ENCODE measurements at places on chromosomes 5 and 9. TPM values are rescaled to one million over a fixed set of nuclear protein-coding genes. Genes with fewer than 3 reads are reported as not detected.

The LTC4S gene
- total RNA-seq, result 6.7 TPM

The PCDHB11 gene
- 2.7 TPM for total RNA-seq

The SLCO4C1 gene
- 0.73 TPM for total RNA-seq

GRCh38 chr5:150085950-150086715 is at the start of gene CSF1R:
TSS of gene CSF1R (minus strand) at chr5:150086554. CDS start at chr5:150086427, 127 bp downstream.
- no peaks in the 10 kb centered on the region for H3K36me3 ChIP-seq
- H3K27me3 ChIP-seq, result no peaks in the 10 kb centered on the region
- H3K4me3 ChIP-seq, result peak within 1 kb of the TSS; percentile 24
- DNase-seq, result no peak

- no peak overlapping the region for H3K27ac ChIP-seq
- no peak for DNase-seq
- H3K36me3 ChIP-seq, result peaks cover 3% of the 10 kb centered on the region
- H3K4me1 ChIP-seq, result no peaks in the 10 kb centered on the region
- no peaks in the 10 kb centered on the region for H3K27me3 ChIP-seq
Measured at GRCh38 chr5:151255621-151256286, 2.8 kb downstream of the GM2A start.

GRCh38 chr5:13034061-13034460 is 910.4 kb downstream of the DNAH5 start:
- H3K27me3 ChIP-seq, result no peaks in the 10 kb centered on the region
- H3K36me3 ChIP-seq, result no peaks in the 10 kb centered on the region
- DNase-seq, result no peak
- no peak overlapping the region for H3K27ac ChIP-seq
- H3K4me1 ChIP-seq, result no peaks in the 10 kb centered on the region

DNA sequence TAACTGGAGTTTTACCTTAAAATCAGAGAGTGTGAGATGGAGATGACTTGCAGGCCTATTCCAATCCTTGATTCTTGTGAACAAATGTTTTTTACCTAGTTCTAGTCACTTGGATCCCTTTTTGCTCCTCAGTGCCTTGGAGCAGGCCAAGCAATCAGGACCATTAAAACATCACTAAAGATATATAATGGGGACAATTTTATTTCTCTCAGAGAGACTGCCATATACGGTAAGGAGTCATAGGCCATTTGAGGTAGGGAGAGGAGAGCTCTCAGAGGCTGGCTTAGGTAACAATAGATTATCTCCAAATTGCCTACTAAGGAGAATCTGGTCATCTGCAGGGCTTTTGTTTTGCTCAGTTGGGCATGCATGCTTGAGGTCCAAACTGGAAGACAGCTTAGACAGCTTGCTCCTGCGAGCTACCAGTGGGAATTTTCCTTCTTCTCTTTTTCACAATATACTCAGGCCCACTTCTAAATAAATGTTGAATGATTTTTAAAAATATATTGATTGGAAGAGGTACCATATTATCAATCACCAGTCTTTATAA is 44.0 kb downstream of the FREM1 start:
- no peaks in the 10 kb centered on the region for H3K36me3 ChIP-seq
- no peak overlapping the region for H3K4me3 ChIP-seq
- no peaks in the 10 kb centered on the region for H3K27me3 ChIP-seq
- H3K4me1 ChIP-seq, result no peaks in the 10 kb centered on the region

- H3K4me1 ChIP-seq, result no peaks in the 10 kb centered on the region
- no peak for DNase-seq
- no peak overlapping the region for H3K27ac ChIP-seq
- H3K4me3 ChIP-seq, result no peak overlapping the region
- H3K27me3 ChIP-seq, result no peaks in the 10 kb centered on the region
Measured at GRCh38 chr5:15304914-15305834, 194.8 kb upstream of the FBXL7 start.

DNA sequence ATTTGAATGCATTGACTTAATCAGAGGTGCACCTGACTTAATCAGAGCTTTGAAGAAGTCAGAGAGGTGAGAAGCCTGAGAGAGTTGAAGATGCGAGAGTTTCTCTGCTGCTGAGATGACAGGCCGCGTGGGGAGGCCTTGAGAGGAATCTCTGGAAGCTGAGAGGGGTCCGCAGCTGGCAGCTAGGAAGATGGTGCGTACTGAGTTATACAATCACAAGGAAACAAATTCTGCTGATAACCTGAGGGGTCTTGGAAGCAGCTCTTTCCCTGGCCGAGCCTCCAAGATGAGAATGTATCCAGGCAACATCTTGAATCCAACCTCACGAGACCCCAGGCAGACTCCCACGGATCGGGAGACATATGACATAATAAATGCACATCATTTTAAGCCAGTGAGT is 91.7 kb downstream of the SPATA31A6 start:
- no peak overlapping the region for H3K27ac ChIP-seq
- no peaks in the 10 kb centered on the region for H3K27me3 ChIP-seq
- H3K4me1 ChIP-seq, result no peaks in the 10 kb centered on the region
- no peak for DNase-seq
- H3K36me3 ChIP-seq, result no peaks in the 10 kb centered on the region
